Fibroblast of lung (primary cell): ENCODE measurements at places on chromosomes 13 and 19. TPM values are rescaled to one million over a fixed set of nuclear protein-coding genes. Genes with fewer than 3 reads are reported as not detected.

DNA sequence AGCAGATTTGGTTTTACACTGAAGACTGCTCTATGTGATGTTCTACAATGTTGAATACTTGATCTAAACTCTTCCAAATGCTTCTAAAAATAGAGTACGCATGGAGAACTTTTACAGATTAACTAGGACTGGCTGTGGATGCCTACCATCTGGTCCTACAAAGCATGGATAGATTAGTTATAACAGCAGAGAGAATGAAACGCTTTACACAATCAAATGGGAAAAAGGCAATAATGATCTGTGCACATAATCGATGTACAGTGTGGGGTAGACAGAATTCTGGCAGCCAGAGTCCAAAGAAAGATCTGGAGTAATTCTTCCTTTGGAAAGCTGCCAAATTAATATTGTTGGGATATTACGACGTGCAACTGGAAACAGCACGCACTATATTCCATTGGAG is 1885.5 kb upstream of the PRR20A start:
- no peaks in the 10 kb centered on the region for H3K4me1 ChIP-seq
- H3K36me3 ChIP-seq, result no peaks in the 10 kb centered on the region
- no peak overlapping the region for H3K27ac ChIP-seq
- DNase-seq, result no peak

- peaks cover 11% of the 10 kb centered on the region for H3K4me1 ChIP-seq
- peak overlapping the region; percentile 84 for H3K4me3 ChIP-seq
- no peak overlapping the region for H3K27ac ChIP-seq
Observed at GRCh38 chr19:11345122-11345803, 805 bp downstream of the TMEM205 start.

DNA sequence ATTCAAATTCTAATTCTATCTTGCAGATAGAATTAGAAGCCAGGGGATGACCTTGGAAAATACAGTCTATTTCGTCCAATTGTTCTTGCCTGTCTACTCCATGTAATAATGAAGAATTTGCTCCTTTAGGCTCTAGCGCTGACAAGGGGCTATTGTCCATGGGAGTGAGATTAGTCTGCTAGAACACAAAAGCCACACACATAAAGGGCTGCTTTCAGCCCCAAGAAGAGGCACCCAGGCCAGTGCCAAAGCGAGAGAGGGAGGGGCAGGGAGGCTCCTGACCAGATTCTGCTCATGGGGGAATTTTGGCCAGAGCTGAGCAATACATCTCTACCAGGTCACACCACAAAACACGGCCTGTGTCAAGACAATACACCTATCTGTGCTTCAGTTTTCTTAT is 1306.9 kb downstream of the UQCRFS1 start:
- no peak overlapping the region for H3K27ac ChIP-seq
- DNase-seq, result no peak
- H3K4me3 ChIP-seq, result no peak overlapping the region
- no peaks in the 10 kb centered on the region for H3K36me3 ChIP-seq
- no peaks in the 10 kb centered on the region for H3K4me1 ChIP-seq

GRCh38 chr19:34135054-34135800 is 37.1 kb upstream of the LSM14A start:
- H3K4me3 ChIP-seq, result no peak overlapping the region
- H3K4me1 ChIP-seq, result no peaks in the 10 kb centered on the region
- no peaks in the 10 kb centered on the region for H3K27me3 ChIP-seq
- no peak for DNase-seq
- H3K36me3 ChIP-seq, result no peaks in the 10 kb centered on the region
- H3K27ac ChIP-seq, result no peak overlapping the region

DNA sequence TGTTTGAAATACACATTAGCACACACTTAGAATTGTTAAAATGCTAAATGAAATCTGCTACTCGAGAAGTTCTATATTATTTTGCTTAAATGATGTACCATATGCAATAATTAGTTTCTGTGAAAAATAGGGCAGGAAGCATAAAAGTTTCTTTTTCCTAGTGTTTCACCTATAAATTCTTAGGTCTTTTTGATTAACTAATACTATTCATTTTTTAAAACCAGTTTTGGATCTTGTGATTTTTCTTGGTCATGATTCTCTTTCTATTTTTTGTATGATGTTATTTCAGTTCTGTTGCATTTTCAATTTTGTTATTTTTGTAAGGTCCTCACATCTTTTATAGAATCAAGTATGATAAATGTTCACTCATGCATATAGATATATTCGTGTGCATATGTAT is 66.1 kb downstream of the URI1 start:
- no peak overlapping the region for H3K27ac ChIP-seq
- H3K4me3 ChIP-seq, result no peak overlapping the region
- H3K4me1 ChIP-seq, result no peaks in the 10 kb centered on the region
- H3K36me3 ChIP-seq, result peaks cover 4% of the 10 kb centered on the region

OR7D2 gene
- total RNA-seq, result under 0.01 and 0.17 TPM in 2 replicates

GRCh38 chr13:100130092-100130491 is 41.2 kb downstream of the PCCA start:
- no peak overlapping the region for H3K4me3 ChIP-seq
- H3K36me3 ChIP-seq, result no peaks in the 10 kb centered on the region
- DNase-seq, result peak; percentile 62

SLC10A2 gene
- not detected in 2 replicates for total RNA-seq

TMEM86B gene
- 1.3 TPM in 2 replicates for total RNA-seq

- no peaks in the 10 kb centered on the region for H3K36me3 ChIP-seq
- no peak overlapping the region for H3K27ac ChIP-seq
- no peak for DNase-seq
- no peaks in the 10 kb centered on the region for H3K27me3 ChIP-seq
Observed at GRCh38 chr13:50905256-50905655, 4.3 kb upstream of the RNASEH2B start.

RNF225 gene
- under 0.01 TPM in 1 of 2 replicates, not detected in the other for total RNA-seq

GRCh38 chr13:110306960-110307766 is at the start of the genes COL4A1 and COL4A2:
Gene COL4A1 (minus strand): TSS chr13:110307157. CDS start chr13:110307027, 130 bp downstream.
Gene COL4A2 (plus strand): TSS chr13:110307284. CDS start chr13:110307904, 620 bp downstream.
- H3K36me3 ChIP-seq, result peaks cover 4% of the 10 kb centered on the region
- no peaks in the 10 kb centered on the region for H3K27me3 ChIP-seq
- peak; percentile 71 for DNase-seq
- H3K4me3 ChIP-seq, result peak within 1 kb of the TSS; percentile 57

ZNF681 gene
- total RNA-seq, result 0.51 and 0.66 TPM in 2 replicates

LACC1 gene
- total RNA-seq, result 8.9 and 11.3 TPM in 2 replicates
